T-helper 17 cell (primary cell): ENCODE measurements at places on chromosomes 1 and 21.

- no peak for DNase-seq
These were observed 45.3 kb downstream of the TARBP1 start for GRCh38 chr1:234433563-234434285.

GRCh38 chr1:6419397-6419803, 319 bp downstream of the HES2 start:
- no peak for DNase-seq

GRCh38 chr1:95742591-95743089, 508.6 kb downstream of the RWDD3 start:
- no peak for DNase-seq

- no peak for DNase-seq
These were observed 662 bp upstream of the LGALS8 start for GRCh38 chr1:236522937-236523703.

DNA sequence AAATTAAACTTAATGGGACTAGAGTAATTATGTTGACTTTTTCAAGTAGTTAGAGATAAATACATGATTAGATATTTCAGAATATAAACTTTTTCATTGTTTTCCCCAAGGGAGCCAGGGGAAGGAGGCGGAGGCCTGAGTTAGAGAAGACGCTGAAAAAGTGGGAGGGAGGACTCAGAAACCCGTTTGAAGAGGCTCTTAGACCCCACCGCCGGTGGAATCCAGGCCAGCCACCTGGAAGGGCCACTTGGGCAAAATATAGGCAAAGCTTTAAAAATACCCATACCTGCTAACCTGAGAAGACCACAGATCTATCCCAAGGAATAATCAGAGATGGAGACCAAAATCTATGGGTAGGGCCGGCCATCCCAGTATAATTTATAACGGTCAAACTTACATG, 242.6 kb downstream of the PTPRU start:
- DNase-seq = no peak

DNA sequence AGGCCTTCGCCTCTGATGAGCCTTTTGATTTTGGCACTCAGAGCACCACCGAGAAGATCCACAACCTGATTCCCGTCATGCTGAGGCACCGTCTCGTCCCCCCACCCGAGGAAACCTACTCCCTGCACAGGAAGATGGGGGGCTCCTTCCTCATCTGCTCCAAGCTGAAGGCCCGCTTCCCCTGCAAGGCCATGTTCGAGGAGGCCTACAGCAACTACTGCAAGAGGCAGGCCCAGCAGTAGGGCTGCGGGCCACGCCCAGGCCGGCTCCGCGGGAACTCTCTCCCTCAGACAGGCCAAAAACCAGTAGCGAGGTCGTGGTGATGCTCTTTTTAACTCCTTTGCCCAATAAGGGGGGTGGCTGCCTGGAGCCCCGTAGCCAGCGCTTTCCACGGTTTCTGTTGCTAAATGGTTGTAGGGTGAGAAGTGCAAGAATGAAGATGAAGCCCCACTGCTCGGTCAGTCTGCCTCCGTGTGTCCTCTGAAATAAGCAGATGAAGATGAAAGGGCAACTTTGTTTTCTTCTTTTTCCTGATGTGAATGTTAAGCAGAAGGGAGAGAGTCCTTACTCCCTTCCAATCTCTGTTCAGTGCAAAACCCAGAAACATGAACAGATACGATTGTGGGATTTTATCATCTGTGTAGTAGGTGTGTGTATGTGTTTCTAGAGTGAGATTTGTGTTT, 46.5 kb downstream of the COQ8A start:
- no peak for DNase-seq

DNA sequence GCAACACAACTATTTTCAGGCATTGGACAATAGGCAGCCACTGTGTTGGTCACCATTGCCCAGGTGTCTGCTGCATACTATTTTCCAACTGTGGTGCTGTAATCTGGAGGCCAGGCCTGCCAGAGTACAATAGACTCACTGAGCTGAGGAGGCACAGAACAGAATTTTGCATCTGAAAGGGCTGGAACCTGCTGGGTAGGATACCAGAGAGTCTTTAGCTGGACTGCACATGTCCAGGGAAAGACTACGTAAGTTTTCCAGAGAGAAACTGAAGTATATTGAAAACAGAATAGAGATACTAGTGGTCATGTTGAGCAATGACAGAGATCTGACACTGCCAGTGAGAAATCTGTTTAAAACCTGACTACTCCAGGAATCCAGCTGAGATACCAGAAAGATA, 200.8 kb downstream of the RASAL2 start:
- DNase-seq = no peak

DNA sequence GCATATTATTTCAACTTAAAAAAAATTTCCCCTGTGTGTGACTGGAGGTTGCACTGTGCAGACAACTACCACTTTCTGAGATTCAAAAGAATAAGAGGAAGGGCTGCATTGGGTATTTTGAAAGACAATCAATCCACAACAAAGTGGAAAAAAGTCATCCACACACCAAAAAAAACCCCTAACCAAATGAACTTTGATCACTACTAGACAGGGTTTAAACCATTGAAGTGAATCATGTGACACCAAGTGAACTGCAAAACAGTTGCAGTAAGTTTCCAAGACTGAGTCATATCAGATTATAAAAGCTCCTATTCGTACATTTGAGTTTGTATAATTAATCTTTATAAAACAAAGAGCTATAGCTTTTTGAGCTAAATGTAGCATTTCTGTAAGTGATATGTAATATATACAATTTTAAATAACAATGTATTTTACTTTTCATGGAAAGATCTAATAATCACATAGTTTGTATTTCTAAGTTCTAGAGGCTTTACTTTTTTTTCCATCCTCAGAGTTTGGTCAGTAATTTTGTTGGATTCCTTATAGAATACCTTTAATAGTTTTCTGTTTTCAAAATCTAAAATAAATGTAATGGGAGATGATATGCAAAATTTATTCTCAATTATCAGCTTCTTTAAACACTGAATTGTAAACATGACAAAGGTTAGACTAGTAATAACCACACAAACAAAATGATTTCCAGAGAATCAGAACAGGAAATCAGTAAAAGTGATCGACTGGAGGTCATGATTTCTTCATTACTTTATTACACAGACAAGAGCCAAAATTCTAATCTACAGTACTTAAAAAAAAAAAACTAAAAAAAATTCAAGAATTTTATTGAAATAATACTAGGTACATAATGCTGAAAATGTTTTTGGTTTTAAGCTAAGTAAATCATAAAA, 50.5 kb upstream of the GFI1 start:
- no peak for DNase-seq

DNA sequence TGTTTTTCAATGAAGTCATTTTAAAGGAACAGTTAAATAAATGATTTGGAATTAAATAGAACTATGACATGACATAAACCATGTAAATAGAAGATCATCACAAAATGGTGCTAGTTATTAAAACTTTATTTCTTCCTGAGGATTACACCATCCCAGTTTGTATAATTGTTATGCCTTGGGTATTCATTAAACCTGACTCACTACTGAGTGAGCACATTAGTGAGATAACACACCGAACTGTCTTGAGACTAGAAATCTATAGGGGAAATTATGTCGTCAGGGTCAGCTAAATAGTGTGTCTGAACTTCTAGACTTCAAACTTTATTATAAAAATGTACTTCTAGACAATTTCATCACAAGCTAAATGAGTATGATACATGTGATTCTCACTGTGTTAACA, 189.4 kb downstream of the NCAM2 start:
- no peak for DNase-seq

- no peak for DNase-seq
These were observed 31.0 kb upstream of the IL19 start for GRCh38 chr1:206739411-206740076.

DNA sequence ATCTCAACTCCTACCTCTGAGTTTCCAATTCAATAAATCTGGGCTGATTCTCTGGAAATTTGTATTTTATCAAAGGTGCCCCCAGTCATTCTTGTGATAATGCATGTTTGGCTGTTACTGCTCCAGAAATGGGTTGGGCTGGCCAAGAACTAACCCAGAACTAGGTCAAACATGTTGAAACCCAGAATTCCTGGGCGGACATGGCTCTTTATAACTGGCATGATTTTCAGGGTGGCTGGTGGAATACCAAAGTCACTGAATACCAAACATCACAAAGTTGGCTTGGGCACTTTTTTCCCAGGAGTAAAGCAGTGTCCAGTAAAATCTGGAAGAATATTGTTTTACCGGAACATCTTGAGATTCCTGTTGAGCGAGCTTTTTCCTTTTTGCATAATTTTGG, 89.4 kb upstream of the S1PR1 start:
- no peak for DNase-seq

DNA sequence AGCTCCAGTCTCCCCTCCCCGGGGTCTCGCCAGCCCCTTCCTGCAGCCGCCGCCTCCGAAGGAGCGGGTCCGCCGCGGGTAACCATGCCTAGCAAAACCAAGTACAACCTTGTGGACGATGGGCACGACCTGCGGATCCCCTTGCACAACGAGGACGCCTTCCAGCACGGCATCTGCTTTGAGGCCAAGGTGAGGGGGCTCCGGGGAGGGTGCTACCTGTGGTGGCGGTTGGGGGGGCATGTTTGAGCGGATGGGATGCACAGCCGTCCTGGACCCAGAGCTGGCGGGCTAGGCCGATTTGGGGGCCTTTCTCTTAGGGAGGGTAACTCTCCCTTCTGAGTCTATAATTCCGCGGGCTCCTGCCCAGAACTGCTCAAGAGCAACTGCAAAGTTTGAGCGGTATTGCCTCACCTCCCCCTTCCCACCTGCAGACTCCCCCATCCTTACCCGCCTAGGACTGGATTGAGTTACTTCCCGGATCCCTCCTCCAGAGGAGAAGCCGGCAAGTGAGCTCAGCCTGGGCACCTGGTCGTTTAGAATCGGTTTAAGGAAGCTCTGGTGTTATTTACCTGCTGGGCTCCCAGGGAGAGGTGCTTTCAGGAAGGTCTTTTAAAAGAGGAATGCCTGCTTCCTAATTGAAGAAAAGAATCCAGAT, 730 bp downstream of the NOS1AP start:
- no peak for DNase-seq

GRCh38 chr1:62346886-62347285, 27.7 kb upstream of the KANK4 start:
- DNase-seq = no peak

GRCh38 chr1:84715342-84716019, 25.2 kb upstream of the SSX2IP start:
- DNase-seq = no peak

DNA sequence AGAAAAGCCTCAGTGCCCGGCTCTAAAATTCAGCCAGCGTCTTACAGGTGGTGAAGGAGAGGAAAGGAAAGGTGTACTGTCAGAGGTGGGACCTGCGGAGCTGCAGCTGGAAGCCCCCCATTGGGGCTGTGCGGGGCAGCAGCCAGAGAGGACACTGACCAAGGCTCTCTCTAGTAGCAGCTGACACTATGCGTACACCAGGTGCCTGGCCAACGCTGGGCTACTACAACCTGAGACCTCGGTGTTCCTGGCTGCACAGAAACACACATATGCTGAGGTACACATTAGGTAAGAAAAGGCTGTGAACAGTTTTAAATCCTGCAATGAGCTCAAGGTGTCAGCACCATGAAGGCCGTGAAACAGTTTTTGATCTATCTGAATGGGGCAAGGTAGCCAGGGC, 55.5 kb upstream of the EDN2 start:
- no peak for DNase-seq

DNA sequence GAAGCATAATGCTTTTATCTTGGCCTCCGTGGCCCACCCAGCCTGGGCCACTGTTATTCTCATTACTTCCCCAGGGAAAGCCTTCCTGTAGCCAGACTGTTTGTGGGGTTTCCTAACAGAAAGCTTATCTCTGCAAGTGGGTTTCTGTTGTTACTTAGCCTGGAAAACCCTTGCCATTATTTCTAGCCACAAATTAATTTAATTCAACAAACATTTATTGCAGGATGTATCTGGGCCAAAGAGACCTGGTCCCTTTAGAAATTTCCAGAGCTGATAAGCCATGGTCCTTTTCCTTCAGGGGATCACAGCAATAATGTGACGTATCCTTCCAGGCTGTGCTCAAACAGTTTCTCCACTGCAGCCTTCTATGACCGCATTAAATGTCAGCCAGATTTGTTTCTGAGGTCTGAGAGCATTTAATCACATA, 20.9 kb downstream of the TNN start:
- no peak for DNase-seq

GRCh38 chr1:121472017-121472416, 287.2 kb downstream of the SRGAP2C start:
- no peak for DNase-seq

DNA sequence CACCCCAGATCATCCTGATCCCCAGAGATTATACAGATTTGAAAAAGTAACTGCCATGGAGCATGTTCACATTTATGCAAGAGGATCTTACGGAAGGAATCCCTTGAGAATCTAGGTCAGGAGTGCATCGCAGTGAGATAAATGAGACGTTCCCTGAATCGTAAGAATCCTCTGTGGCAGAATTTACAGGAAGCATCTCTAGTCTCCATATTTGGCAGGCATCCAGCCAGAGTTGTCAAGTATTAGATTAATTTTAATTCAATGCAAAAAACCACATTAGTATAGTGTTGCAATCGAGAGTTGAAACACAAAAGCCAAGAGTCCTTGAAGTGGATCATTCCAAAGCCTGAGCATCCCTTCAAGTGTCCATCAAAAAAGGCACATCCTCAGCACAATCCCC, 100.8 kb downstream of the RRAGC start:
- DNase-seq = no peak

DNA sequence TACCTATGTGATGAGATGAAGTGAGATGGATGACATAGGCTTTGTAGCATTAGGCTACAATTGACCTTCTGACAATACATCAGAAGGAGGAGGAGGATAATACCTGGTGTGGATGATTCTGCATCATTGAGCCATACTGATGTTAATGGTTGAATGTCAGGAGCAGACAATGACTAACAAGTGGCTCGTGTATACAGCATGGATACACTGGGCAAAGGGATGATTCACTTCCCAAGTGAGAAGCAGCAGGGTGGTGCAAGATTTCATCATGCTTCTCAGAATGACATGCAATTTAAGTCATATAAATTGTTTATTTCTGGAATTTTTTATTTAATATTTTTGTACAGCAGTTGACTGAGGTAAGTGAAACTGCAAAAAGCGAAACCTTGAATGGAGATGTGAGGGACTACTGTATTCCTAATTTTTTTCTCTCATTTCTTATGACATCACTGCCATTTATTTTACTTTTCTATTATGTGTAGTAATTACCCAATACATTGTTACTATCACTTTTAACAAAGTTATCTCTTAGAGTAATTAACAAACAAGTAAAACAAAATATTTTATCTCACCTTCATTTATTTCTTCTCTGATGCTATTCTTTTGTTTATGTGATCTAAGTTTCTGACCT, 34.4 kb upstream of the COP1 start:
- no peak for DNase-seq
